Activated T-cell treated with anti-CD3 and anti-CD28 coated beads, Interleukin-2, amount 50 U/mL, for 48 hours (primary cell): ENCODE measurements at places on chromosomes 1 and 21.

GRCh38 chr1:30189818-30190500 lies 533.4 kb downstream of the MATN1 start:
- no peak for DNase-seq

DNA sequence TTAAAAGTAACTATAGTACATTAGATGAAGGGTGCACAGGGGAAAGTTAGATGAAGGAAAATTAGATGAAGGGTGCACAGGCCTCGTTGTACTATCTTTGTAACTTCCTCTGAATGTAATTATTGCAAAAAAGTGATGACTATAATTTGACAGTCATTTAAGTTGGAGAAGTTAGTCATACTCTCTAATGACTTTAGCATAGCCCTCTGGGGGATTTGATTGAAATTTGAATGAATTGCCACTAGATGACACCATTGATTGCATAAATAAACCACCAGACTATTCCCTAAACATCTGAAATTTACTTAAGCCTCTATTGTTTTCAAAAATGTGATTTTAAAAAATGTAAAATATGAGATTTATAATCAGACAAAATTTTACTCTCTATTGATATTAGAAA lies 102.6 kb downstream of the TPR start:
- DNase-seq, result no peak

DNA sequence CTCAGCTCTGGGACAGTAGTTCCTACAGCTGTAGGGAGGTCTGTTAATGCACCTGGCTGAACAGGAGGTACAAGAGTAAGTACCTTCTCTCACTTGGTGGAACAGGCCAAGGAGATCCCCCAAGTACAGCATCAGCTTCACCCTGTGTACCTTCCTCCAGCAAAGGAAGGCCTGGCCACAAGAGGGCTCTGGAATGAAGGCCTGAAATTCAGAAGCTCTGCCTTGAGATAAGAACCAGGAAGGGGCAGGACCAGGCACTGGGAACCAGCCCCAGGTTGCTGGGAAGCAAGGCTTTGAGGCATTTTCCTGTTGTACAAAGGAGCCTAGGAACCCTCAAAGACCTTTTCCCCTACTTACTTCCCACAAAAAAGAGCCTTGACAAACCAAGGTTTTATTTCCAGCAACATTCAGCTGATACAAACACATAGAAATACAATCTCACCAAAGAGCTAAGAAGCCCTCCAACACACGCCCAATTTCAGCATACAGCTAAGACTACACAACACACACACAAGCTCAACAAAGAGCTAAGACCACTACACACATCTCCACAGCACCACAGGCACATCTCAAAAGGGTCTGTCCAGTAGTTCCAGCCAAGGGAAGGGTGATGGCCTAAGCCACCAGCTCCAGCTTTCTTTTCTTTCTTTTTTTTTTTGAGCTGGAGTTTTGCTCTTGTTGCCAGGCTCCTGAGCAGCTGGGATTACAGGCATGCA lies 23.5 kb downstream of the F11R start:
- DNase-seq, result peak; percentile 62

DNA sequence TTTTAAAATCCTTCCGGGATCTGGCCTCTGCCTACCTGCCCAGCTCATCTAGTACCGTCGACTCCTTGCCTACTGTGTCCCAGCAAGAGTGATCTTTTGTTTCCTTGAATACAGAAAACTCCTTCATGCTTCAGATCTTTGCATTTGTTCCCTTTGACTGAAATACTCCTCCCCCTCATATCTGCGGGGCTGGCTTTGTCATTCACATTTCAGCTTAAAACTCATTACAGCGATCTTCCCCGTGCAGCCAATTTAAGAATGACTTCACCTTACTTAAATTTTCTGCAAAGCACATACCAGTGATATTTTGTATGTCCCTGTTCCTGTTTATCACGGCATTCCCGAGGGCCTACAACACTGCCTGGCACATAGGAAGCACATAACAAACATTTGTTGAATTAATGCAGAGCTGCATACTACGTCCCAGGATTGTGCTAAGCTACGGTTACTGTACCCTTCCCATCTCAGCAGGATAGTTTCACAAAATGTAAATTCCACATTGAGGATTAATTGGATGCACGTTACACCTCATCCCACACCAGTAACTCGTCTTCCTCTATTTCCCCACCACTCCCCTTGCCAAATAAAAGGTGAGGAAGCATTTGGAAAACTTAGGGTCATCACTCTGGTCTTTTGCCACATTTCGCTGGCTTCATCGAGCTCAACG lies 837 bp upstream of the DESI2 start:
- DNase-seq, result no peak

GRCh38 chr1:184757406-184757805 lies 2.7 kb upstream of the EDEM3 start:
- DNase-seq, result no peak

- no peak for DNase-seq
These were observed 33.7 kb upstream of the IFI44L start for GRCh38 chr1:78586572-78586971.

- DNase-seq, result no peak
These were observed 190.6 kb downstream of the MRPL39 start for GRCh38 chr21:25416669-25417068.

DNA sequence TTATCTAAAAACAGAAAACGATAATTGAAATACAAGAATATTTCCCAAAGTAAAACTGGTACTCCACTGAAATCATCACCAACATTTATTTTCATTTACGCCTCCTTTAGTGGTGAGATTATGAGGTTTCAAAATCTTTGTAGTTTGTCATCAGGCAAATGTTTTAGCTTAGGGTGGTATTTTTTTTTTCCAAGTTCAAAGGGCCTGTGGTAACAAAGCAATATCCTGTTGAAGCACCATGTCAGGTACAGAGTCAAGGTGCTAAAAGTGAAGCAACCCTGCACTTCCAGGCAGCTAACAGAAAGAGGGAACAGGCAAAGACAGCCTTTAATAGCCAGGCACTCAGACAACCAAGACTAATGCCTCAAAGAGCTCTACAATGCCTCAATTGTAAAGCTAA lies 89.2 kb downstream of the JAK1 start:
- no peak for DNase-seq
